Activated T-cell treated with anti-CD3 and anti-CD28 coated beads, Interleukin-2, amount 50 U/mL, for 48 hours (primary cell): ENCODE measurements at places on chromosomes 3 and 15.

- no peak for DNase-seq
These were observed 53.6 kb upstream of the AP4E1 start for GRCh38 chr15:50854601-50855490.

DNA sequence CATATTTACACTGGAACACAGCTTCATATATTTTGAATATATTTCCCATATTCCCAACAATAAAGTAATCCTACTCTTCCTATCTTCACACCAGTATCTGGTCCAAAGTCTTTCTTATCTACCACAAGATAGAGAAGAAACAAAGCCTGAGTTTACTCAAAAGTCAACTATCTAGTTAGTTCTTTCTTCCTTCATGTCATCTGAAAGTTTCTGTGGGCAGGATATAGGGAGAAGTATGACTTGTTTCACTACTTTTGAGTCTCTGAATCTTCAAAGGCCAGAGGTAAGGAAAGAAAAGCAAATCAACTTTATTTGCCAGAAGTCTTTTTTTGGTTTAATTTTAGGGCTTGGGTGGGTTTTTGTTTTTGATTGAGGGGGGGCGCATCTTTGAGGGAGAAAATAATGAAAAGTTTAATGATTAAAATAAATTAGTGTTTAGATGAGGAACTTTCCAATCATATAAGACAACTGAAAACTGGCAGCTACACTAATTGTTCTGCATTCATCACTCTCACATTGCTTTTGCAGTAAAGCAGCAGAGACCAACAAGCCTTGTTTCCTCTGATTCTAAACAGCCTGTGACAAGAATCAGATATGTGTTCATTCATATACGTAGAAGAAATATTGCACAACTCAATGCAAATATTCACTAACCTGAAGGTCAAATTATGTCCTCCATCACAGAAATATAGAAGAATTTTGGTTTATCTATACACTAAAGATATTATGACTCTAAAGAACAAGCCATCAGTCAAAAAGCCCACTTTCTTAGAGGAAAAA lies 421.4 kb downstream of the SHQ1 start:
- DNase-seq = no peak

- no peak for DNase-seq
These were observed 79.9 kb downstream of the TLE3 start for GRCh38 chr15:70017801-70018200.

DNA sequence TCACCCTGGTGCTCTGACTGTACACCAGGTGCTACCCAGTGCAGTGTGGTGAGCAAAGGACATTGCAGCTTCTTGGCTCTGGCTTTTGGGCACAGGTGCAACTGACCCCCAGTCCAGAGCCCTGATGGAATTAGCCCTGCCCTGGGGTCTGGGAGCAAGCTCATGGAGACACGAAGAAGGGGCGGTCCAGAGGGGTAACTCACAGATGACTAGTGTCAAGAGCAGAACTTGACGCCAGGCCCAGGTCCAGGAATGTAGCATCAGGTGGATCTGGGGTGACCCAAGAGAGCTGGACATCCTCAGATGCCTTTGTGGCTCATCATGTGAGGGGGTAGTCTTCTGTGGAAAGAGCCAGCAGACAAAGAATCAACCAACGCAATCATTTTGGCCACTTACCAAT lies 88.9 kb downstream of the ASB7 start:
- no peak for DNase-seq

- DNase-seq = no peak
These were observed 58.1 kb upstream of the USP3 start for GRCh38 chr15:63446255-63446654.

DNA sequence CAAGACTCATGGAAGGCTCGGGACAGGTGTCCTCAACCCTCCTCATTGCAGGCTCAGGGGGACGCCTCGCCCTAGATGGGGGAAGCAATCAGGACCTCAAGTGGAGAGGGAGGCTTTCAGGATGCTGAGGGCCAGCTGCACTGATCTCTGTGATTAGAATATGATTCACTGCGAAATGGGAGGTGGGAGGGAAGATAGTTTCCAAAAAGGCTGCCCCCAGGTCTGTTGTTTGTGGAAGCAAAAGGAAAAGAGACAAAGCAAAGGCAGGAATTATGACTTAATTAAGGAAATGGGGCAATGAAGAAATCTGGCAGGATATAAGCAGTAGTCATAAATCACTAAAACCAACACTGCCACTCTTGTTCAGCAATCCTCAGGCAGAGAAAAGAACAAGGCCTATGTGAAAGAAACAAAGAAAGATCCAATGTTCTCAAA lies 85.6 kb upstream of the ABHD17C start:
- DNase-seq = no peak

GRCh38 chr3:39839484-39839883 lies 30.1 kb downstream of the MYRIP start:
- no peak for DNase-seq

- no peak for DNase-seq
These were observed 30.6 kb downstream of the FLNB start for GRCh38 chr3:58038675-58039292.

GRCh38 chr3:74531491-74531890 lies 83.0 kb downstream of the CNTN3 start:
- DNase-seq = no peak

- DNase-seq = peak; percentile 10
These were observed 41.5 kb downstream of the SAXO2 start for GRCh38 chr15:82303956-82304777.

DNA sequence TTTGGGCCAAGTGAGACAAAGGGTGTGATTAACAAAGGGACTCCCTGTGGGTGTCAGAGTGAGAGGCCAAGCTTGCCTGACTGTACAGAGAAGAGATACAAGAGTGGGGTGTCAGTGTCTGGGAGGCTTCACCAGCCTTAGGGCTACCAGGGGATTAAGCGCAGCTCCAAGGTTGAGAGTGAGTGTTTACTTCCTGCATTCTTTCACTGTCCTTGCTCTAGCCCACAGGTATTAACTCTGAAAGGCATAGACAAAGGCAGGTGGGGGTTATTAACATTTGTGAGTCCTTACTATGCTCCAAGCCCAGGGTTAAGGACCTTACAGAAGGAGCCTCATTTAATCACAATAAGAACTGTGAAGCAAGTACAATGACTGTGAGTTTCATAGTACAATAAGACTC lies 107.6 kb downstream of the IL20RB start:
- no peak for DNase-seq

DNA sequence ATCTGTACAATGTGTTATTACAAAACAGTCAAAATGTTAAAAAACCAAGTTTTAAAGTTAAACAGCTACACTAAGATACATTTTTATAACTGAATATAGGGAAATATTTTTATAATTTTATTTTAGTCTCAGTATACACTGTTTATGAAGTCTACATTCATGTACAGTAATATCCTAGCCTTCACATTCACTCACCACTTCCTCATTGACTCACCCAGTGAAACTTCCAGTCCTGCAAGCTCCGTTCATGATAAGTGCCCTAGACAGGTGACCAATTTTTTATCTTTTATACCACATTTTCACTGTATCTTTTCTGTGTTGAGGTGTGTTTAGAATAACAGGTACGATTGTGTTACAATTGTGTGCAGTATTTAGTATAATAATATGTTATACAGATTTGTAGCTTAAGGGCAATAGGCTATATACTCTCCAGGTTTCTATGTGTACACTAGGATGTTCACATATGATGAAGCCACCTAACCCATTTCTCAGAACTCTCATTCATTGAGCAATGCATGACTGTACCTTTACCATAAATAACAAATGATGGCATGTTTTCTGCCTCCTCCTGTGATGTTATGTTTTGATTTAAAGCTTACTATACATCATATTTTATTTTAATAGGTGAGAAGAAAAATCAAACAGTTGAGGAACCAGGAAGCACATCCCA lies 388.4 kb upstream of the NDN start:
- no peak for DNase-seq

GRCh38 chr3:197135212-197135611 lies 105.6 kb upstream of the MELTF start:
- no peak for DNase-seq

GRCh38 chr3:16836505-16837237 lies 48.1 kb upstream of the PLCL2 start:
- DNase-seq = no peak

DNA sequence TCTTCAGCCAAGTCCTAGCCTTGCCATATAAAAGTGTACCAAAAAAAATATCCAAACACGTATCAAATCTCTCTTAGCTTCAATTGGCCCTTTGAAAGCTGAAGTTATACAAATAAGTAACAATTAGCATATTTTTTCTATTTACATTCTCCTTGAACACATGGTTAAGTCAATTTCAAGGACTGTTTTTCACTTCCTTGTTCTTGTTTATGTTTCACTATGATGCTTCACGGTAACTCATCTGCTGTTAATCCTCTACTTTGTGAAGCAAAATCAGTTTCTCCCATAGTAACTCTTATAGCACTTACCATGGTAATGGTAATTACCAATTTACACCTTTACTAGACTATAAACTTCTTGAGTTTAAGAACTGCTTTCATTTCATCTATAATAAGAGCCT lies 10.6 kb upstream of the SPRED1 start:
- no peak for DNase-seq

DNA sequence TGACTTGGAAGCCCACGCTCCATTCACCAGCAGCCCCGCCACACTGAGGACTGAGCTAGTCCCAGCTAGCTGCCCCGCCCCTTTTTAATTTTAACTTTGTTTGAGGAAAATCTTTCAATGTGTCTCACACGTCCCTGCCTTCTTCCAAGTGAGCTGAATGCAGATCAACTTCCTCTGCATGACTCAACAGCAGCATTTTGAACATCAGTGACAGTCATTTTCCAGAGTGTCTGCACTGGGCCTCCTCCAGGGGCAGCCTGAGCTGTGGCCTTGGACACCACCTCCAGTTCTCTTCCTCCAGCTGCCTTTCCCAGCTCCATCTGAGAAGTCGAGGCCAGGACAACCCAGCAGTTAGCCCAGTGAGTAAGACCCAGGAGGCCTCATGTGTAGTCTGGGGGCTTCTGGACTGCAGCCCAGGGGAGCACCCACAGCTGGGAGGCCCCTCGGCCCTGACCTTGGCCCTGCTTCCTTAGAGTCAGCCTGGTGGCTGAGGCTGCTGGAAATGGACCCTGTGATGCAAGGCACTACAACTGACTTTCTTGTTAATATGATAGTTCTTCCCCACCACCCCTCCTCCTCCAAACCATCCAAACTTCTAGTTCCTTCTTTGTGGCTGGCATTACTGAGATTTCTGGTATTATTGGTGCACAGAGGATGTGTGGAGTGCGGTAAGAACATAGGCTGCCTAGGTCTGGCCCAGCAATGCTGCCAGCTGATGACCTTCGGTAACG lies 21.4 kb upstream of the ESYT3 start:
- DNase-seq = no peak

GRCh38 chr15:83205725-83206324 lies 1.8 kb downstream of the HDGFL3 start:
- DNase-seq = no peak

- DNase-seq = peak; percentile 98
These were observed at the start of gene TRAIP for GRCh38 chr3:49856181-49857005. TSS of gene TRAIP (minus strand) at chr3:49856564. CDS start at chr3:49856453, 111 bp downstream.

GRCh38 chr3:112813016-112813415 lies 33.6 kb downstream of the CD200R1L start:
- DNase-seq = no peak

GRCh38 chr3:45333549-45333948 lies 54.8 kb upstream of the LARS2 start:
- no peak for DNase-seq

DNA sequence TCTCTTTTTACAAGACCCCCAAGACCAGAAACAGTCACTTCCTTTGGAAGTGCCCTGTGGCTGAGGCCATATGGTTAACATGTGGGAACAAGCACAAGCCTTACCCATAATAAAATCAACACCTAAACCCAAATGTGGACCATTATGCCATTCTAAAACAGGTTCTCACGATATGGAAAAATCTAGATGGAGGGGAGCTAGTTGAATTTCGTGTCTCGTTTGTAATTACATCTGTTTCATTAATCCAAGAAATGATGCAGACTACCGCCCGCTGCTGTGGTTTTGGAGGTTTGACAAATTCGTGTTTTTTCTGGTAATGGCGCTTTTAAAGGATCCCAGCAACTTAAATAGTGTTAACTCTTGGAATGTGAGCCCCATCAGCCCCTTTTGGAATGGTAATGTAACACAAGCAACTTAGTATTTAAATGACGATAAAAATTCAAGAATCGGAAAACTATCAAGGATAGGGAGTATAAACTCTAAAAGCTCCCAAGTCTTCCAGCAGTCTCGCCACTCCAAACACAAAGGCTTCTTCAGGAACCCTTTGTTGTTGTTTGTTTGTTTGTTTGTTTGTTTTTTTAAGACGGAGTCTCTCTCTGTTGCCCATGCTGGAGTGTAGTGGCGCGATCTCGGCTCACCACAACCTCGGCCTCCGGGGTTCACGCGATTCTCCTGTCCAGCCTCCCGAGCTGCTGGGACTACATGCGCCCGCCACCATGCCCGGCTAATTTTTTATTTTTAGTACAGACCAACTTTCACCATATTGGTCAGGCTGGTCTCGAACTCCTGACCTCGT lies 1.1 kb downstream of the CNBP start:
- DNase-seq = no peak

- no peak for DNase-seq
These were observed 4.5 kb downstream of the FAM131A start for GRCh38 chr3:184341925-184342324.

- no peak for DNase-seq
These were observed 30.5 kb downstream of the ATP2B2 start for GRCh38 chr3:10474847-10475246.

- DNase-seq = no peak
These were observed 9.1 kb downstream of the SEMA6D start for GRCh38 chr15:47726399-47726823.

DNA sequence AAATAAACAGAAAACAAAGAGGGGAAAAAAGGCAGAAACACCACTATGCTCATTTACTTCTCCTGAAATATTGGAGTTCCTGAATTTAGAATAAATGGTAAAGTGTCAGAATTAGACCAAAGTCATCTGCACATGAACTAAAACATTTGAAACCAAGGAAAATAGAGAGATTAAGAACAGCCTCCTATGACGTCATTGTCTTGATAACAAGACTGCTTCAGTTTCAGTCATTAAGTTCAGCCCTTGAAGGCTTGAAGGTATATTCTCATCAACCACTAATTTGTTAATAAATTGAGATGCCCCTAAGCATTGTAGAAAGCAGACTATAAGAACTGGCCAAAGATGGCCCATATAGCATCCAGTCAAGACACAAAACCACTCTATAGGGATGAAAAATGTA lies 2.5 kb downstream of the SUMF1 start:
- no peak for DNase-seq

- peak; percentile 29 for DNase-seq
These were observed 469.6 kb upstream of the DPPA4 start for GRCh38 chr3:109806929-109807328.

DNA sequence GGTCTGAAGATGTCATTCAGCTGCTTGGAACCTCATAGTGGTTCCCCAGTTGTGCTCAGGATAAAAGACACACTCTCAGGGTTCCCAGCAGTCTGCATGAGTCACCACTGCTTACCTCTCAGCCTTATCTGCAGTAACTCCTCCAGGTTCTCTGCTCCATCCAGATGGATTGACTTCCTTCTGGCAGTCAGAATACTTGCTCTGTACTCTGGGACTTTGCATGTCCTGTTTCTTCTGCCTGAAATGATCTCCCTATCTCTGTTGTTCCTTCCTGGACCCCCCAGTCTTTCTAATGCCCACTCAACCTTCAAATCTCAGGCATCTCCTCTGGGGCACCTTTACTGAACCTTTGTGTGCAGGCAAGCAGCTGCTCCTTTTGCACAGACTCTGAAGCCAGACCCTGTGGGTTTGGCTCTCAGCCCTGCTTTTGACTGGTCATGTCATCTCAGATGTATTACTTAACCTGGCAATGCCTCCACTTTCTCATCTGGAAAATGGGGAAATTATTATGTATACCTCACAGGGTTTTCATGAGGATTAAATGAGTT lies 38.4 kb downstream of the ITPR1 start:
- DNase-seq = no peak

- no peak for DNase-seq
These were observed 113.2 kb downstream of the MBNL1 start for GRCh38 chr3:152381881-152382295.
